ENCODE measurements at places on chromosomes 6 and 20.

DNA sequence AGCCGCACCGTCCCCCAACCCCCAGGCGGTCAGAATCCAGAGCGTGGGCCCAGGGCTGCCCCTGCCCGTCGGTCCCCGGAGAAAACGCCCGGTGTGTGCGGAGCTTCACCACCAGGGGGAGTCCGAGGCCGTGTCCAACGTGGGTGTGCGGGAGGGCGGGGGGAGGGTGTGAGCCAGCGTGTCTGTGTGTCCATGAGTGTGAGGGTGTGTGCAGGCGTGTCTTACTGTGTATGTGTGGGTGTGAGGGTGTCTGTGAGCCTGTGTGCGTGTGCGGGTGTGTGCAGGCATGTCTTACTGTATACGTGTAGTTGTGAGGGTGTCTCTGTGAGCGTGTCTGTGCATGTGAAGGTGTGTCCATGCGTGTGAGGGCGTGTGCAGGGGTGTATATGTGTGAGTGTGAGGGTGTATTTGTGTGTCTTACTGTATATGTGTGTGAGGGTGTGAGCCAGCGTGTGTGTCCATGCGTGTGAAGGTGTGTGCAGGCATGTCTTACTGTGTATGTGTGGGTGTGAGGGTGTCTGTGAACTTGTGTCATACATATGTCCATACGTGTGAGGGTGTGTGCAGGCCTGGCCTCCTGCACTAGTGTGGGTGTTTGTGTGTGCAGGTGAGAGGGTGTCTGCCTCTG, 24.6 kb upstream of the GATA5 start:
- no peak overlapping the region for H3K4me3 ChIP-seq
- peaks cover 14% of the 10 kb centered on the region for H3K27me3 ChIP-seq
- H3K27ac ChIP-seq = peak overlapping the region; percentile 4
- H3K36me3 ChIP-seq = no peaks in the 10 kb centered on the region
- peak; percentile 94 for DNase-seq

DNA sequence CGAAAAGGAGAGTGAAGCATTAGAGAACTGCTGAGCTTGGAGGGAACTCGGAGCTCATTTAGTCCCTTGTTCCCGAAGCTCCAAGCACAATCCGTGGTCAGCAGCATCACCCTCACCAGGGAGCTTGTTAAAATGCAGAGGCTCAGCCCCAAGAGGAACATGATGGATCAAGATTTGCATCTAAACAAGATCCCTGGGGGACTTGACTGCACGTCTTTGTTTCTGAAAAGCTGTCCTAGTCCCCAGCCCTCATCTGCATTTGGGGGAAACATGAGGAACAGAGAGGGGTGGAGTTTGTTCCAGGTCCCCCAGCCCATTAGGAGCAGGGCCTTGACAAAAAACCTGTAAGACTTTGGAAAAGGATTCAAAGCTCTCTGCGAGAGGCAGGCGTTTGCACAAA, 4.1 kb upstream of the LBP start:
- no peak for DNase-seq
- H3K27me3 ChIP-seq = peaks cover 6% of the 10 kb centered on the region
- peaks cover 33% of the 10 kb centered on the region for H3K4me1 ChIP-seq
- no peaks in the 10 kb centered on the region for H3K36me3 ChIP-seq
- no peak overlapping the region for H3K4me3 ChIP-seq

GRCh38 chr20:24446811-24447210, 22.6 kb upstream of the SYNDIG1 start:
- no peaks in the 10 kb centered on the region for H3K36me3 ChIP-seq
- no peak for DNase-seq
- H3K27ac ChIP-seq = no peak overlapping the region
- no peak overlapping the region for H3K4me3 ChIP-seq
- H3K27me3 ChIP-seq = peaks cover 20% of the 10 kb centered on the region

GRCh38 chr6:7939184-7939863, 28.7 kb upstream of the TXNDC5 start:
- H3K27ac ChIP-seq = no peak overlapping the region
- H3K36me3 ChIP-seq = no peaks in the 10 kb centered on the region
- H3K4me3 ChIP-seq = no peak overlapping the region
- peaks cover 16% of the 10 kb centered on the region for H3K4me1 ChIP-seq

- no peak overlapping the region for H3K27ac ChIP-seq
- no peaks in the 10 kb centered on the region for H3K36me3 ChIP-seq
- no peaks in the 10 kb centered on the region for H3K27me3 ChIP-seq
- no peak for DNase-seq
Observed at GRCh38 chr6:129753422-129753821, 43.4 kb upstream of the ARHGAP18 start.

GRCh38 chr6:160274871-160275510, 16.4 kb upstream of the SLC22A2 start:
- peaks cover 8% of the 10 kb centered on the region for H3K4me1 ChIP-seq
- H3K36me3 ChIP-seq = no peaks in the 10 kb centered on the region
- DNase-seq = no peak
- H3K27ac ChIP-seq = no peak overlapping the region

GRCh38 chr6:145143379-145143778, 591.9 kb downstream of the EPM2A start:
- peaks cover 35% of the 10 kb centered on the region for H3K4me1 ChIP-seq
- no peaks in the 10 kb centered on the region for H3K27me3 ChIP-seq
- no peak overlapping the region for H3K27ac ChIP-seq
- no peak overlapping the region for H3K4me3 ChIP-seq
- no peaks in the 10 kb centered on the region for H3K36me3 ChIP-seq
- no peak for DNase-seq

DNA sequence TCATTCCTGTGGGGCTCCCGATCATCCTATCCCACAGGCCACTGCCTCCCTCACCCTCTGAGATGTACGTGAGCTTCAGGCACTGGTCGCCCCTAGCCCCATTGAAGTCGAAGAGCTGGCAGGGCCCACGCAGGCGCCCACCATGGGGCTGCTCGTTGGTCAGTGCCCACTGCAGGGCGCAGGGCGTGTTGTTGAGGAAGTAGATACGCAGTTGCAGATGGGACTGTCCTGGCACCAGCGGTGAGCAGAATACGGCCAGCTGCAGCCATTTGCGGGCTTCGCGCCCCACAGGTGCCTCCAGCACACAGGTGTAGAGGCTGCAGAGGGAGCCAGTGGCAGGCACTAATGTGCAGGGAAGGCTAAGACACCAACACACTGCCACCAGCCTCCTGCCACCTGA, 6.2 kb downstream of the UNC5CL start:
- no peaks in the 10 kb centered on the region for H3K36me3 ChIP-seq
- H3K4me3 ChIP-seq = no peak overlapping the region
- H3K27ac ChIP-seq = no peak overlapping the region
- H3K4me1 ChIP-seq = peaks cover 35% of the 10 kb centered on the region

DNA sequence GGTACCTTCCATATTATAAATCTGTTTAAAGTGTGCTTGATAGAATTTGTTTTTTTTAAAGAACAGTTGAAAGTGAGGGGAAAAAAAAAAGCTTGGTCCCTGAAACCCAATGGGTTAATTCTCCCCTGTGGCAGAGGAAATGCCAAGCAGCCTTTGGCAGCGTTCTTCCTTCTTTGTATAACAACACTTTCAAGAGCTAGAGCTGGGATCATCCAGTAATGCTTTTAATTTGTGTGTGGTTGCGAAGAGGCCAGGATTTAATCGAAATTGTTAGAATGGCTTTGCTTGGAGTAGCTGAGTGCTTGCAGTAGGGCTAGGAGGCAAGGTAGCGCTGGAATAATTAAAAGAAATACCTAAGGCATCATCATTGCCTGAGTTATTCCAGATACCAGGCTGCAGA, 692.0 kb downstream of the DHX35 start:
- no peaks in the 10 kb centered on the region for H3K36me3 ChIP-seq
- H3K4me1 ChIP-seq = peaks cover 57% of the 10 kb centered on the region
- H3K27me3 ChIP-seq = peaks cover 6% of the 10 kb centered on the region
- no peak overlapping the region for H3K27ac ChIP-seq
- DNase-seq = no peak

- peaks cover 8% of the 10 kb centered on the region for H3K36me3 ChIP-seq
- H3K4me1 ChIP-seq = peaks cover 11% of the 10 kb centered on the region
- no peak for DNase-seq
- no peak overlapping the region for H3K27ac ChIP-seq
Observed at GRCh38 chr6:89121934-89122333, 4.1 kb upstream of the SRSF12 start.

DNA sequence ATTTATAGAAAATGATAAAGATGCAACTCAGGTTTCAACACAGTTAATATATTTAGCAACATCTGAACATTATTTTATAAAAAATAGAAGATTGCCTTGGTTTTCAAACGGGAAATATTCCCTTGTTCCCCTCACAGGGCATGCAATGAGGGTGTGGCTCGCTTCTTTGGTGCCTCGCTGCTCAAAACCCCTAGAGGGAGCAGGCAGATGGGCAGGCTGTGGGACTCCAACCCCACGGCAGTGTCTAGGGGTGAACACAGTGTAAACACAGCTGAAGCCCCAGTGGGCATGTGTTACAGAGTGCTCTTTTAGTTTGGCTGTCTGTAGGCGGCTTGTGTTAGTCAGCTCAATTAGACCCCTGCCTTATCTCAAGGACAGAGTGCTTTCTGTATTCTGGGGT, 560.8 kb upstream of the IMPG1 start:
- no peak overlapping the region for H3K27ac ChIP-seq
- H3K27me3 ChIP-seq = peaks cover under 1% of the 10 kb centered on the region
- no peaks in the 10 kb centered on the region for H3K4me1 ChIP-seq
- H3K36me3 ChIP-seq = no peaks in the 10 kb centered on the region
- H3K4me3 ChIP-seq = no peak overlapping the region

- DNase-seq = no peak
- no peak overlapping the region for H3K27ac ChIP-seq
- H3K27me3 ChIP-seq = peaks cover 8% of the 10 kb centered on the region
Observed at GRCh38 chr6:130514712-130515111, 148.9 kb downstream of the TMEM200A start.

DNA sequence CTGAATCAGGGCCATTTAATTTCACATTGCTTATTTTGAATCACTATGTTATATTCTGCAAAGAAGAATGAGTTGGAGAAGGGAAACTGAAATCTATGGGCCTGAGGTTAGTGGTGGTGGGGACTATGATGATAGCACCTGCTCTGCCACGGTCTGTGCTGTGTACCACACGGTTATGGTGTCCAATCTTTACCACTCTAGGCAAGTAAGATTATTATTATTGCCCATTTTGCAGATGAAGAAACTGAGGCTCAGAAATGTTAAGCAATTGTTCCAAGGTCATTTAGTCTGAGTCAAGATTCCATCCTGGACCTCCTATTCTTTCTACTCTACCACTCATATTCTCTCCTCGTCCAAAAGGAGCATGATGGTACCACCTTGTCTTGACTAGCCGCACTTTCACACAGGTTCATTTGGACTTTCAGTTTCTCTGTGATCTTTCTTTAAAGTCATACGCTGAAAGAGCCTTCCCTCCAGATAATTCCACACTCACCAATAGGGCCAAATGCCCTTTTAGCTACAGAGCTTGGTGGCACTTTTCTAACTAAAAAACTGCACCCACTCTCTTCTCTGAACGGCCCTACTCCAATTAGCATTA, 56.2 kb downstream of the GFOD1 start:
- H3K27me3 ChIP-seq = peaks cover 13% of the 10 kb centered on the region
- DNase-seq = no peak
- H3K27ac ChIP-seq = no peak overlapping the region
- peaks cover 41% of the 10 kb centered on the region for H3K4me1 ChIP-seq

DNA sequence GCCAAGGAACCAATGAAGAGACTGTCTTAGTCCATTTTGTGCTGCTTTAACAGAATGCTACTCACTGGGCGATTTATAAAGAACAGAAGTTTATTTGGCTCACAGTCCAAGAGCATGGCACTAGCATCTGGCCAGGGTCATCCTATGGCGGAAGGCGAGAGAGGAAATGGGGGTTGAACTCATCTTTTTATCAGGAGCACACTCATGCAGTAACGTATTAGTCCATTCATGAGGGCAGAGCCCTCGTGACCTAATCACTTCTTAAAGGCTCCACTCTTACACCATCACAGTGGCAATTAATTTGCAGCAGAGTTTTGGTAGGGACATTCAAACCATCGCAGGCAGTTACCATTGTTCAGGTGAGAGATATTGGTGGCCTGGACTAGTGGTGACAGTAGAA, 8.5 kb downstream of the ARFGEF2 start:
- H3K4me1 ChIP-seq = no peaks in the 10 kb centered on the region
- no peak for DNase-seq
- no peaks in the 10 kb centered on the region for H3K27me3 ChIP-seq
- H3K4me3 ChIP-seq = no peak overlapping the region
- no peak overlapping the region for H3K27ac ChIP-seq

DNA sequence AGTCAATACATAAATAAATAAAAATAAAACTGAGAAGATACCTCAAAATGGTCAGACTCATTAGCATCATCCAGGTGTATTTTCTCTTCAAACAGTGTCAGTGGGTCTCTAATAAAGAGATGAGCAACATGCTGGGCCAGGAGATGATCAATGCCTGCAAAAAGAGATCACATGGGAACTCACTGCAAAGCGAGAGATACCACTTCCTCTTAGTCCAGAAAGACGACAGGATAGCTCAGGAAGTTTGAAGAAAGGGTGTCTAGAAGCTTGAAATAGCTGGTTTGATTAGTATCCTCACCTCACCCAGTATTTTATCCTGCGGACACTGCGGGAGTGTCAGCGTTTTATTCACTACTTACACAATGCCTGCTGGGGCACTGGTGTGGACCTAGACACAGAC, 38.0 kb downstream of the GCLC start:
- peaks cover 68% of the 10 kb centered on the region for H3K36me3 ChIP-seq
- no peak for DNase-seq
- H3K4me3 ChIP-seq = no peak overlapping the region
- H3K27ac ChIP-seq = no peak overlapping the region

- H3K27ac ChIP-seq = no peak overlapping the region
- DNase-seq = peak; percentile 57
- H3K4me3 ChIP-seq = no peak overlapping the region
- H3K27me3 ChIP-seq = peaks cover 75% of the 10 kb centered on the region
Observed at GRCh38 chr20:20360464-20360863, 7.4 kb upstream of the INSM1 start.

DNA sequence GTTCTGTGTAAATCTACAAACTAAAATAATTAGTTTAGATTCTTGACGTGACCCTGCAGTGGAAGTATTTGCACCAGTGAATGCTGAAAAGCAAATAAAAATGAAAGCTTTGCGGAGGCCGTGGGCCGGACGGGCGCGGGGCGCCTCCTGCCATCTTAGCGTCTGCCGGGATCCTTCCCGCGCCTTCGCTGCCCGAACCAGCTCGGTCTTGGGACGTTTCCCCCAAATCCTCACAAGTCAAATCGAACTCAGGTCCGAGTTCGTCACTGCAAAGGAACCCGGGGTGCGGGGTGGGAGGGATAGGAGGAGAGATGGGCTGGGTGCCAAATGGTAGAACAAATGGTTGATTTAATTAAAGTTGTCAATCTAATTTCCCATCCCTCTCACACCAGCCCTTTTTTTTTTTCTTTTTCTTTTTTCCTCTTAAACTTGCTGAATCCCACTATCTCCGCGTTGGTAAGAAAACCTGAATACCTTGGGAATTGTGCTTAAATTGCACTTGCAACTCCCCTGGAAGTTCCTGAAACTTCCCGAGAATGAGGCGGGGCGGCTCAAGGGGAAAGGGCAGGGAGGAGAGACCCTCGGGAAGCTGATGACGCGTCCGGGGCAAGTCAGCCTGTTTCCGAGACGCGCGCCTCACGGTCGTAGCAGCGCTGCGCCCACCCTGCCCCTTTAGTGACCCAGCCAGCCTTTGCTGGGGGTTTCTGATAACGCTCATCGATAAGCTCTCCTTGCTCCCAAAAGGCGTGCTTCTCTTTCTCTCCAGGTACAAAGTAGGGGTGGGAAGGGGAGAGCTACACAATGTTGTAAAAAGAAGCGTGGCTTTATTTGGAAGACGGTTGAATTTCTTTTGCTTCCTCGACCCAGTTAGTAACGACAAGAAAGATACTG, 1.8 kb downstream of the GJA1 start:
- no peaks in the 10 kb centered on the region for H3K27me3 ChIP-seq
- H3K4me3 ChIP-seq = peak overlapping the region; percentile 98
- H3K27ac ChIP-seq = peak overlapping the region; percentile 99

GRCh38 chr6:10297832-10298231, 117.0 kb downstream of the TFAP2A start:
- no peak overlapping the region for H3K27ac ChIP-seq
- no peaks in the 10 kb centered on the region for H3K36me3 ChIP-seq
- H3K27me3 ChIP-seq = no peaks in the 10 kb centered on the region
- no peak for DNase-seq
